Cardiac fibroblast (primary cell): ENCODE measurements at places on chromosomes 2 and 18.

GRCh38 chr2:206112108-206112507, 26.1 kb upstream of the INO80D start:
- DNase-seq: peak; percentile 27

- DNase-seq: peak; percentile 87
Observed at GRCh38 chr2:133780099-133780996, 212.1 kb upstream of the NCKAP5 start.

DNA sequence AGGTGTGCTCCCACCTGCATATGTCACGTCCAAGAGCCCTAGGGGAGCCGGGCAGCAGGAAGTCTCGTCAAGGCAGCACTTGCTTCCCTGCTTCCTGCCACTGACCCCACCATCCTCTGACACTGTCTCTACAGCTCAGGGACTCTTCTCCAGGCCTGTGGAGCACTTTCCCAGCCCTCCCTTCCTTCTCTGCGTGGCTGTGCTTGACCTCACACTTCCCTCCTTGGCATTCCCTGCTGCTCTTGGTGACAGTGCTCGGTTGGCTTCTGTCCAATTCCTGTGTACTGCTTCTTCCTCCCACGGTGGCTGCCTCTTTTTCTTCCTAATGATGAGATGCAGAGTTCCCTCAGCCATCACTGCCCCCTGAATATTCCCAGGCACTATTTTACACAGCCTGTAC, 2.8 kb downstream of the CIDEA start:
- DNase-seq: peak; percentile 46

DNA sequence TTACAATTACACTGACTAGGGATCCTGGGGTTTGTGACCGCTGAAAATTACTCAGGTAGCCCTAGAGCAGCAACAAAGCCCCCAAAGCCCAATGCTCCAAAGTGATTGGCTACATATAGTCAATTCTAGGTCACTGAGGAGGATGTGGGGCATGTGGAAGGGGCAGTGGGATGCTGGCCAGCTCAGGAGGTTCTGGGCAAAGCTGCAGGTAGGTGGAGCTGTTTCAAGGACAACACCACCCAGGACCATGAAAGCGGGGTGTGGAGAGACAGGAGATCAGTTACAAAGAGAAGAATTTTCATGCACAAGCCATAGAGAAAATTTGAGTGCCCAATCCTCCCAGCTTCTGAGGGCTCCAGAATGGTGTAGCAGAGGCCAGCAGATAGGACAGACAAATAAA, 75.0 kb upstream of the CCDC85A start:
- no peak for DNase-seq

- DNase-seq: no peak
Observed at GRCh38 chr18:54641734-54642133, 50.7 kb downstream of the DYNAP start.

DNA sequence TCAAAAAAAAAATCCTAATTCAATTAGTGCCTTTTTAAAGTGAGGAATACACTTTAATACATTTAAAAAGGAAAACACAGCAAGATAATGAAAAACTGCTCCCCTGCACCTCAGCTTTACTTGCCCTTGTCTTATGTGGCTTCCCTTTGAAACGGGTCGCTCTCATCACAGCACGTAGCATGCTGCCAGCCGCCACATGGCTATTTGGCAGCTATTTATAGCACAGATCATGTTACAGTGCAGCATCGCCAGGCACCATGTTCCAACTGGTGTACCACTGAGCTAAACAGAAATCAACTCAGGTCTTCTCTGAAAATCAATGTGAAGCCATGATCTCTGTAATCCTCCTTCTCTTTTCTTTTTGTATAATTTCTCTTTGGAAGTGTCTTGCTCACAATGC, 65.1 kb downstream of the TMEM182 start:
- no peak for DNase-seq
